ENCODE measurements at places on chromosomes 3 and 15. TPM values are rescaled to one million over a fixed set of nuclear protein-coding genes. Genes with fewer than 3 reads are reported as not detected.
A peak's percentile ranks its signal among the peaks of the same experiment; 100 is the strongest.

GRCh38 chr15:25737218-25737643 lies 125.9 kb downstream of the ATP10A start:
- H3K27me3 ChIP-seq, result no peaks in the 10 kb centered on the region
- H3K4me1 ChIP-seq, result no peaks in the 10 kb centered on the region
- peaks cover 6% of the 10 kb centered on the region for H3K36me3 ChIP-seq
- no peak for DNase-seq

The WDR93 gene
- total RNA-seq, result 0.47 TPM

DNA sequence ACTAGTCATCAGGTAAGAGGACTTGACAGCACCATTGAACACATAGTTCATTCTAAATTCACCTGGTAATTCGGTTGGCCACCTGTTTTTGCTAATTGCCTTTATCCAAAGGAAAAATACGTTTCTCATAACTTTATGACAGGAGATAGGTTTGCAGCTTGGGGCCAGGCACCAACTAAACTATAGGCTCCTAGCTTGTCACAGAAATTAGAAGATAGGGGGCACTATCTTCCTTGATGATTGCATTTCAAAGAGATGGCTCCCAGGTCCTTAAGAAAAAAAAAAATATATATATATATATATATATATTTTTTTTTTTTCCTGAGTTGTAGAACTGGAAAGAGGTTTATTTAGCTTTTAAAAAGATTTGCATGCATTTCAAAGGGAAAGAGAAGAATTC lies 563.6 kb downstream of the NAALADL2 start:
- no peaks in the 10 kb centered on the region for H3K36me3 ChIP-seq
- DNase-seq, result no peak
- no peaks in the 10 kb centered on the region for H3K27me3 ChIP-seq

GRCh38 chr3:121852256-121852655 lies 17.2 kb downstream of the EAF2 start:
- no peak overlapping the region for H3K4me3 ChIP-seq
- H3K27ac ChIP-seq, result peak overlapping the region; percentile 93
- no peaks in the 10 kb centered on the region for H3K27me3 ChIP-seq
- no peaks in the 10 kb centered on the region for H3K36me3 ChIP-seq

The TGM5 gene
- total RNA-seq, result 0.12 TPM

GRCh38 chr15:31559786-31560185 lies 233.2 kb downstream of the KLF13 start:
- no peaks in the 10 kb centered on the region for H3K4me1 ChIP-seq
- H3K4me3 ChIP-seq, result no peak overlapping the region
- H3K36me3 ChIP-seq, result no peaks in the 10 kb centered on the region
- no peak overlapping the region for H3K27ac ChIP-seq
- no peaks in the 10 kb centered on the region for H3K27me3 ChIP-seq

GRCh38 chr3:129317014-129317771 lies 38.5 kb downstream of the HMCES start:
- no peaks in the 10 kb centered on the region for H3K27me3 ChIP-seq
- H3K4me3 ChIP-seq, result peak overlapping the region; percentile 81
- H3K4me1 ChIP-seq, result peaks cover 6% of the 10 kb centered on the region
- no peak for DNase-seq

DNA sequence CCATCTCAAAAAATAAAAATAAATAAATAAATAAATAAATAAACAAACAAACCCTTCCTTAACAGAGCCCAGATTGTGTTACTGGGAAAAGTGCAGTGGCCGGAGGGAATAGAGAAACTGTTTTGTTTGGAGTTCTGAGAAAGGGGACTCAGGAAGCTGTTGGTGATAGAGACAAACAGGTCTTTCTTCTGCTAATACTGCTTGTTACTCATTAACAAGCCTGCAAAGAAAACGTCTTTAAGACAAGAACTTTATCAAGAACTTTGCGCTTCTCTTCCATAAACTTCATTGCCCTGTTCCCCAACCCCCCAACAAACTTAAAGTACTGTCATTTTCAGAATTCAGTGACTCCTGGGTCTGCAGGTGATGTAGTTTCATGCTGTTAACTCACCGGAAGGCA lies 68.8 kb upstream of the GSK3B start:
- H3K27ac ChIP-seq, result no peak overlapping the region
- no peak overlapping the region for H3K4me3 ChIP-seq
- no peaks in the 10 kb centered on the region for H3K27me3 ChIP-seq
- DNase-seq, result no peak
- H3K36me3 ChIP-seq, result no peaks in the 10 kb centered on the region
- peaks cover 28% of the 10 kb centered on the region for H3K4me1 ChIP-seq

DNA sequence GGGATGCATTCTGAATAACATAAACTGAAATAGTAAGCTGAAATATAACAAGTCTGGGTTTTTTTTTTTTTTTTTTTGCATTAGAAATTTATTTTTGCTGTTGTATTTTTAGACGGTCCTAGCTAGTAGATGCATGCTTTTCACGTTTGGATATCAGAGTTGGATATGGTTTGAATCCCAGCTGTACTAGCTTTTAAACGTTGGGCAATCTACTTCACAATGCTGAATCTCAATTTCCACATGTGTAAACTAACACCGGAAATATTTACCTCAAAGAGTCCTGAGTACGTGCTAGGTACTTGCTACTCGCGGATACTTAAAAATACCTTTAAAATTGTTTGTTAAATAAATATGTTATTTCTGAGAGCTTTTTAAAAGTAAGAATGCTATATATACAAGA lies 139.8 kb downstream of the BBX start:
- H3K4me1 ChIP-seq, result peaks cover 26% of the 10 kb centered on the region
- peak overlapping the region; percentile 15 for H3K4me3 ChIP-seq
- peak overlapping the region; percentile 25 for H3K27ac ChIP-seq
- no peaks in the 10 kb centered on the region for H3K27me3 ChIP-seq
- H3K36me3 ChIP-seq, result no peaks in the 10 kb centered on the region

DNA sequence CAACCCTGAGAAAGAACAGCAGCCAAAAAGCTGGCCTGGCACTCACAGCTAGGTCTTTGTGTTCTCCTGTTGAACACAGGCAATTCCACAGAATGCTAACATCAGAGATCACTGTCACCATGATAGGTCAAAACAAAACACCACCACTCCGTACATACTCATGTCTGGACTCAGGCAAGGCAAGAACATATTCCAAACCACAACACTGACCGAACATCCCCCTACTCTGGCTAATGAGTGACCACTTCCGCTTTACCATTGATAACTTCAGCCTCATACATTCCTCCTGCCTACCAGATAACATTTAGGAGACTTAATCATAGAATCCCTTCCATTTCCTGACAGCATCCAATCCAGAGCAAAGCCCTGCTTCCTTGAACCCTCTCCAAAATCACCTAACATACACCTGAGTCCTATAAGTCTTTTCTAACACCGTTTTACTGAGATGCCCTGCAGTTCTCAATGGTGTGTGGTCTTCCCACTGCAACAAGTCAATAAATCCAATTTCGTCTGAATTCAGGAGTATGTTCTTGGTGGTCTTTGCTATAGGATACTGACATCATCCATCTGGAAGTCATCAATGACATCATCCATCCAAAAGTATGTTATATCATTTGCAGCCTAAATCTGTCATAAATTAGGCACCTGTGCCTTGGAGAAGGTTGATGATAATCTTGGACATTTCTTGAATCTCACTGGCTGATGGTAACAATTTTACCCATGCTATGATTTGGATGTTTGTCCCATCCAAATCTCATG lies 23.7 kb downstream of the RIOX2 start:
- H3K36me3 ChIP-seq, result peaks cover 81% of the 10 kb centered on the region
- no peak overlapping the region for H3K27ac ChIP-seq
- no peaks in the 10 kb centered on the region for H3K27me3 ChIP-seq
- peaks cover 12% of the 10 kb centered on the region for H3K4me1 ChIP-seq
- H3K4me3 ChIP-seq, result no peak overlapping the region
- no peak for DNase-seq

- peaks cover 6% of the 10 kb centered on the region for H3K36me3 ChIP-seq
- peak overlapping the region; percentile 49 for H3K4me3 ChIP-seq
- DNase-seq, result peak; percentile 86
- H3K27ac ChIP-seq, result peak overlapping the region; percentile 96
Observed at GRCh38 chr15:34810443-34811129, 15.2 kb upstream of the ACTC1 start.

DNA sequence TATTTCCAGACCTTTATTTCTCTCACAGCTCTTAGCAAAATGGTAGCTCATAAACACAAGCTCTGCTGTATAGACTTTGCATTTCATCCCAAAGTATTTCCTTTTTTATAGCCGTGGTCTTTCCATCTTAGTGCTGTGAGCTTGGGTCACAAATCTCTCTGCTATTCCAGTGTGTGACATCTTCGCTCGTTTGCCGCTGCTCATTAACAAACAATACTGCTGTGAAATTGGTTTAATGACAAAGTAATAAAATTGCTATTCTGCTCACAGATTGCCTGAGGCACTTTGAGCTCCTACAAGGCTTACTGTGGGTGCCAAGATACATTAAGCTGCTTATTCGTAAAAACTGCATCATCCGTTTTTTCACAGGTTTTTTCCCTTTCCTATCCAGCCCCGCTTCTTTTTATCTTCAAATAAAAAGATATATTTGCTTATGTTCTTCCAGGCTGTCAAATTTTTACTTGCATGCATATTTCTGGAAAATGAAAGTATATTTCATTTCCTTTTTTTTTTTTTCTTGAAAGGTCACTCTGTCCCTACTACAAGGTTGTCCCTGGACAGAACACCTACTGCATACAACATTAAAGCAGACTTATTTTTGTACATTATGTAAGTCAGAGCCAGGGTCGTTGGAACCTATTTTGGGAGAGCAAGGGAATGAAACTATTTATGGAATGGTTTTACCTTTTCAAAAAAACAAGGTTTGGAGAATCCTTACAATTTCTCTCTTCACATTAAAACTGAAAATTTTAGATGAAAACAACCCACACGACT lies 174.5 kb downstream of the MEIS2 start:
- no peaks in the 10 kb centered on the region for H3K27me3 ChIP-seq
- no peak overlapping the region for H3K27ac ChIP-seq
- H3K36me3 ChIP-seq, result peaks cover 4% of the 10 kb centered on the region

The GREM1 gene
- total RNA-seq, result not detected

The PLIN1 gene
- 0.17 TPM for total RNA-seq

GRCh38 chr3:132469326-132469725 lies 52.0 kb downstream of the DNAJC13 start:
- H3K27ac ChIP-seq, result no peak overlapping the region
- H3K27me3 ChIP-seq, result no peaks in the 10 kb centered on the region
- DNase-seq, result no peak
- H3K4me1 ChIP-seq, result peaks cover 3% of the 10 kb centered on the region
- H3K4me3 ChIP-seq, result no peak overlapping the region

The MCF2L2 gene
- total RNA-seq, result 2.6 TPM

GRCh38 chr3:31495971-31496665 lies 36.6 kb upstream of the STT3B start:
- H3K27me3 ChIP-seq, result peaks cover 10% of the 10 kb centered on the region
- DNase-seq, result no peak
- no peak overlapping the region for H3K4me3 ChIP-seq
- H3K27ac ChIP-seq, result no peak overlapping the region

The ZCWPW2 gene
- total RNA-seq, result 1.0 TPM

The HDDC3 gene
- total RNA-seq, result 25.5 TPM

The PLA2G4D gene
- total RNA-seq, result not detected

DNA sequence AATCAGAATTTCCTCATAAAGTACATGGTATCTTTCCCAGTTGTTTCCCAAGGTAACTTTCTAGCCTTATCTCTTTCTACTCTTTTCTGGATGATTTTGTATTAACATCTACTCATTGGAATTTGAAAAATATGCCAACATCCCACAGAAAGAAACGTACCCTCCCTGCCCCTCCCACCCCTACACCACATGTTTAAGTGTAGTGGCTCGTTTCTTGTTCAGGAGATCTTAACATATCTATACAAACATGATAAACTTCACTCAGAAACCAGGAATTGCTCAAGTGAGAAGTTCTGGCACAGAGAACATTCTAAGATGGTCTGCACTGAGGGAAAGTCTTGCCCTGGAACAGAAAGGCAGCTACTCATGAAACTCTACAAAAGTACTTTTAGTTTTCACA lies 404.7 kb downstream of the SOX2 start:
- H3K4me3 ChIP-seq, result no peak overlapping the region
- no peak for DNase-seq
- H3K27ac ChIP-seq, result no peak overlapping the region
- no peaks in the 10 kb centered on the region for H3K36me3 ChIP-seq
- H3K4me1 ChIP-seq, result no peaks in the 10 kb centered on the region
- H3K27me3 ChIP-seq, result no peaks in the 10 kb centered on the region

- no peaks in the 10 kb centered on the region for H3K4me1 ChIP-seq
- no peak overlapping the region for H3K4me3 ChIP-seq
- H3K27me3 ChIP-seq, result no peaks in the 10 kb centered on the region
- no peak for DNase-seq
Observed at GRCh38 chr15:61827131-61827530, 233.1 kb downstream of the VPS13C start.

All from MCF 10A (cell line).